ENCODE measurements at places on chromosomes 7 and 10.

DNA sequence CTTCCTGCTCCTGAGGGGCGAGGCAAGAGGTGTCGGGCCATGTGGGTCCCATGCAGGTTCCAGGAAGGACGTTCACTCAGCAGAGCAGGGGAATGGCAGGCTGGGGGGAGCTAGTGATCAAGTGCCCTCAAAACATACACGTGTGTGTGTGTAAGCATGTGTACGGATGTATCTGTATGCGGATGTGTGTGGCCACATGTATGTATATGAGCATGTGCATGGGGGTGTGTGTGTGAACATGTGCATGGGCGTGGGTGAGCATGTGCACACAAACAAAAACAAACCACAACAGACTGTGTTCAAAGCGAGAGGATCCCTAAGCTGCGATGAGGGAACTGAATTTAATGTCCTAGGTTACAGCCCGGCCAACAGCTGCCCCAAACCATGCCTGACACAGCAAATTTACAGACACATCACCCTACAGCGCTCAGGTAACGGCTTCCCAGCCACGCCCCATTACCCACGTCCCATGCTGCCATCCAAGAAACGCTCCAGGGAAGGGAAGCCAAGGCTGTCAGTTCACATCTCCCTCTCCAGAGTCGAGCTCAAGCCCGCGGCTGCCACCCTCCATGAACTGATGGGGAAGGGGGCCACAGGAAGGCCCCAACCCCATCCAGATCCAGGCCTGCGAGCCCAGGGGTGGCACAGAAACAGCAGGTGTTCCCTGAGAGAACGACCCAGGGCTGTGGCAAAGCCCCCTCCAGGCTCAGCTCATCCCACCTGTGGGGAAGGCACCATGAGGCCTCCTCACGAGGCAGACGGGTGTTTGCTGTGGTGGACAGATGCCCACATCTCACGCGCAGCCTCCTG, 56.6 kb downstream of the PTPRN2 start:
- no peak for DNase-seq

- no peak for DNase-seq
These were observed 131.9 kb upstream of the PCGF5 start for GRCh38 chr10:91088300-91089140.

- no peak for DNase-seq
These were observed 246.4 kb downstream of the GATA3 start for GRCh38 chr10:8300925-8301324.

- DNase-seq: no peak
These were observed 69.0 kb downstream of the ADD3 start for GRCh38 chr10:110076559-110077318.

- no peak for DNase-seq
These were observed 100.3 kb upstream of the SVIL start for GRCh38 chr10:29734962-29735627.

DNA sequence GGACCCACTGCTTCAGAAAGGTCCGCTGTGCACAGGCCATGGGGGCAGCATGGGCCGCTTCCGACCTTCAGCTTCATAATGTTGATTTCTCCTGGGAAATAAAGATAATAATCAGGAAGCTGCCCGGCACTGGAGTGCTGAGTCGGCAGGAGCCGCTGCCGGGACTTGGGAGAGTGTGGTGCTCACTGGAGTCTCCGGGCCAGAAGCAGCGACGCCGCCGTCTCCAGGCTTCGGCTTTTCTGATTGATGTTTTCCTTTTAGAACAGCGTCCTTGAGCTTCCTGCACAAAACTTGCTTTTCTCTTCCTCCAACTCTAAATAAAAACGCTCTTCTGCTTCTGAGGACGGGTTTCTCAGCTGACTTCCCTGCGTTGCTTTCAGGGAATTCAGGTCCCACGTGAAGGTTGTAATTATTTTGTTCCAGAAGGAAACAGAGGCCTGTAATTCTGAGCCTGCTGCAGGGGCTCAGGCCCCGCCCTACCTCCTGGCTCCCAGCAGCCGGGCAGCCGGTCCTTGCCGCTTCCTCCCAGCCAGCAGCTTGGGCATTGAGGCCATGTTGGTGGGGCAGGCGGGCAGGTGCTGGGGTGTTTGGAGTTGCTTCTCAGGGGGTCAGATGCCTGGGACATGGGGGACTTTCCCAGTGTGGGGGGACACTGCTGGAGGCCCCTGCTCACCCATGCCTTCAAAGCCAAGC, 14.7 kb downstream of the PWWP2B start:
- DNase-seq: no peak

- DNase-seq: peak; percentile 49
These were observed 1.0 kb downstream of the SEPHS1 start for GRCh38 chr10:13347043-13347499.

DNA sequence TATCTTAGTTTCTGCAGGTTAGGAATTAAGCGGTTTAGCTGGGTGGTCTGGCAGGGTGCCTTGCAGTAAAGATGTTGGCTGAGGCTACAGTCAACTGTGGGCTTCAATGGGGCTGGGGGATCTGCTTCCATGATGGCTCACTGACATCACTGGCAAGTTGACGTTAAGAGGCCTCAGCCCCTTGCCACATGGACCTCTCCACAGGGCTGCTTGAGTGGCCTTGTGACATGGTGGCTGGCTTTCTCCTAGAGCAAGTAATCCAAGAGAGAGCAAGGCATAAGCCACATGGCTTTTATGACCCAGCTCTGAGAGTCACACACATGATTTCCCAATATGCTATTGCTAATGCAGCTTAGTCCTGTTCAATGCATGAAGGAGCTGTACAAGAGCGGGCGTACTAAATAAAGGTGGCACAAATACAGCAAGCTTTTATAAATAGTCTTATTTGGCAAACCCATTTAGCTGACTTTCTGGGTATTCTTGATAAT, 109.1 kb downstream of the SEPTIN7 start:
- DNase-seq: no peak

- no peak for DNase-seq
These were observed 5.5 kb downstream of the CPA5 start for GRCh38 chr7:130349911-130350782.

- no peak for DNase-seq
These were observed 75.5 kb upstream of the CAPZA2 start for GRCh38 chr7:116786791-116787443.

GRCh38 chr10:119853574-119853973, 19.1 kb downstream of the MCMBP start:
- no peak for DNase-seq

DNA sequence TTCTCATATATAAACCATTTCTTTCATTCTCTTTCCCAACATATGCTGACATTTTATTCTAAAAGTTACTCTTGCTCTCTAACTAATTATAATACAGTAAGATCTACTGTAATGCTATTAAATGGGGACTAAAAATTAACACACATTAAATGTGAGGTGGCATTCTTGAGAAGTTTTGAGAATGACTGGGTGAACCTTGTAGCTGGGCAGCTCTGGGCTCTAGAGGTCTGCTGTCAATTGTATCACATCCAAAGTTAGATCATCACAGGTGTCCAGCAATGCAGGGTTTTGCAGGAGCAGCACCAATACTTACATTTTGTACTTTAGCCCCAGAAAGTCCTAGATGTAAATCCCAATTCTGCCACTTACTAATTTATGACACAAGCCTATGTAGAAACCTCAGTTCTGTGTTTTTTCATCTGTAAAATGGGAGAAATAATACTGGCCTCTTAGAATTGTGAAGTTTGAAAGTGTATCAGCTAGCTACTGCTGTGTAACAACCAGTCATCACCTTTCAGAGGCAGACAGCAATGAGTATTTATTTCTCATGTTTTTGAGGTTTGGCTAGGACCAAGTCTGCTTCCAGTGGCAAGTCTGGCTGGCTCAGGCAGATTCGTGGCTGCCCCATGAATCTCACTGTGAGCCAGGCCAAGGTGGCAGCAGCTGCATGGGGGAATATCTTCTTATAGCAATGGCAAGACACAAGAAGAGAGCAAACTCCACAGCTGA, 79.6 kb upstream of the EMX2 start:
- no peak for DNase-seq
